NCI-H2107 (cell line): ENCODE measurements at places on chromosomes 12 and 14.

DNA sequence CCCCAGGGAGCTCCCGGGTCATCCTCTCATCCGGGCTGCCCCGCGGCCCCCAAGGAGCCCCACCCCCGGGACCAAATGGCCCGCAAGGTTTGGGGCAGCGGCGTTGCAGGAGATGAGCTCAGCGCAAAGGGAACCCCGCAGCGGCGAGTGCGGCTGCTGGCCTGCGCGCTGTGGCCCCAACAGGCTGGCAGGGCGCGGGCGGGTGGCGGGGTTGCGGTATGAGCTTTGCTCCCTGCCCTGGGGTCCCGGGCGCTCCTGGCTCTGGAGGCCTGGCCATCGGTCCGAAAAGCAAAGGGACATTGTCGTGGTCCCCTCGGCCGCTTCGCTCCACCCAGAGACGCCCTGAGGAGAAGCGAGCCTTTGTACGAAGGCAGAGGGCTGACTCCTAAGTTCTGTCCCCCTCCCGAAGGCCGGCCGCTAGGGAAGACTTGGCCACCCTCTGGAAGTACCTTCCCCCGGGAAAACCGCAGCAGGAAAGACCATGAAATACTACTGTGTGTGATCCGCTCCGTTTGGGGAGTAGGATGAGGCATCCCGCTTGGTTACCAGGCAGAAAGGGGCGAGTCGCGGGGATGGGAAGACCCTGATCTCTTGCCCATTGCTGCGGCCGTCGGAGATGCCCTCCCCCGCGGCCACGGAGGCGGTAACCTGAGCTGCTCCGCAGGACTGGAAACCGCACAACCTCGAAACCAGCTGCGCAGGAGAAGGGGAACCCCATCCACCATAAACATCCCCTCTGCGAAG, 620 bp upstream of the NID2 start:
- no peak for DNase-seq

GRCh38 chr12:66573605-66574004, 105.3 kb downstream of the GRIP1 start:
- no peak for DNase-seq

GRCh38 chr14:24351517-24351916, 11.7 kb upstream of the RIPK3 start:
- DNase-seq, result no peak

DNA sequence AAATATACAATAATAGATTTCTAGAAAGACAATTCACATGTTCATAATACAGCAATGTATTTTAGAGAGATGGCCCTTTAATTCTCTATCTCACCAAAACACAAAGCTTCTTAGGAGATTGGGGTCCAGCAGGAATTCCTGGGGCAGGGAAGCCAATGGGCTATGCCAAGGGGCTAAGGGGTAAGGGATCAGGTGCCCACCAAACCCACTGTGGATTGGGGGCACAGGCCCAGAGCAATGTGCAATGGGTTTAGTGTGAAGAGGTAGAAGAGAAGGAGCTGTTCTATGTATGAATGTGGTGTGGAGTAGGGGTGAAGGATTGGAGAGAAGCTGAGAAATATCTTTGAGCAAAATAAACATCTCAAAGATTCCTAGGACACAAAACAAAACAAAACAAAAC, 2.6 kb downstream of the HOXC13 start:
- DNase-seq, result no peak

GRCh38 chr12:6392504-6392903, 8.5 kb downstream of the LTBR start:
- no peak for DNase-seq

GRCh38 chr14:53365486-53366130, 212.5 kb upstream of the DDHD1 start:
- DNase-seq, result no peak

DNA sequence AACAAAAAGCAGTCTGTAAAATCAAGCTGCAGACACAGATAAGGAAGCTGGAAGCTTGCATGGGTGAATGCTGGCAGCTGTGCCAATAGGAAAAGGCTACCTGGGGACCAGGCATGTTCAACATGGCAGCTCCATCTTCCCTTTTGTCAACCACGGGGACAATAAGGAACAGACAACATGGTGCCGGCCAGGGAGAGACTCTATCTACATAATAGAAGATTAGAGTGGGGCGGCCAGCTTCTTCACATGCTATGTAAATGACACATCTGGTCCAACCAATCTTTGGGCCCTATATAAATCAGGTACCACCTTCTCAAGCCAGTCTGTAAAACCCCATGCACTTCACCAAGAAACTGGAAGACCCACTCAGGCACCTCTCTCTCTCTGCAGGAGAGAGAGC, 157.6 kb downstream of the SUDS3 start:
- no peak for DNase-seq

- DNase-seq, result no peak
Observed at GRCh38 chr12:50842637-50843493, at the start of gene TMPRSS12. TSS of gene TMPRSS12 (plus strand) at chr12:50842926. CDS start at chr12:50842965, 39 bp downstream.

DNA sequence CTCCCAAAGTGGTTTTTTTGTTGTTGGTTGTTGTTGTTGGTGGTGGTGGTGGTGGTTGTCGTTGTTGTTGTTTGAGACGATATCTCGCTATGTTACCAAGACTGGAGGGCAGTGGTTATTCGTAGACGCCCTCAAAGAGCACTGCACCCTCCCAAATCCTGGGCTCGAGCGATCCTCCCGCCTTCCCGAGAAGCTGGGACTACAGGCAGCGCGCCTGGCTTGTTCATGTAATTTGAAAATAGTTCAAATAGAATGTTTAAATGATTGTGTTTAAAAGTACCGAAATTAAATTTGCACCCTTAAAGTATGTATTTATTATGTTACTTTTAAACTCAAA, 439 bp upstream of the ANAPC5 start:
- DNase-seq, result peak; percentile 86

DNA sequence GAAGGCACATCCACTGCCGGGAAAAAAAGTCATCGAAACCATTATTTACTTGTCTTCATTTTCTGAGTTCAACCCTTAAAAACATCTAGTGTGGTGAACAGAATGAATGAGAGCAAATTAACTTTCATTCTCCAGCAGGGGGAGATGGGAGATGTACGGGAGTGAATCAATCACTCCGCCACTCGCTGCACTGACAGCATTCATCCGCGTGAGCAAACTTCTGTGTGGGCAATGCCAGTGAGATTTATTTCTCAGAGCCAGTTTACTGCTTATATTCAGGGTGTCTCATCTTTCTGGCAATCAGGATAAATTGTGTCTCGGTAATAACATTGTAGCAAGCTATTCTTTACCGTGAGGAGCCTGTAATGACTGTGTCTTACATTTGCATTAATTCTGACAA, 463.6 kb upstream of the MIS18BP1 start:
- DNase-seq, result no peak

- no peak for DNase-seq
Observed at GRCh38 chr12:91622037-91622436, 439.4 kb upstream of the DCN start.

DNA sequence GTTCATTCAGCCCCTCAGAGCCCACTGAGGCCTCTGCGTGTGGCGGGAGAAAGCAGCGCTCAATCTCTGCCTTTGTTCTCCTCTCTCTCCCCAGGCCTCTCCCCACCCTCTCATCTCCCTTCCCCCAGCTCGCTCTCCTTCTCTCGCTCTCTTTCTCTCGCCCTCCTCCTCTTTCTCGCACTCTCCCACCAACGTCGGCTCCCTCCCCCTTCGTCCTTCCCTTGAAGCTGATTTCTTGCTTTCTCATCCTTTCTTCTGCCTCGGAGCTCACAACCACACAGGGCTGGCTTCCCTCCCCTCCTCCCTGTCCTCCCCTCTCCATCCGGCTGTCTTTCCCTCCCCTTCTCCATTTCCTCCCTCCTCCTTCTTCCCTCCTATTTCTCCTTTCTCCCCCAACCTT, 96.4 kb downstream of the LRRC74A start:
- no peak for DNase-seq

DNA sequence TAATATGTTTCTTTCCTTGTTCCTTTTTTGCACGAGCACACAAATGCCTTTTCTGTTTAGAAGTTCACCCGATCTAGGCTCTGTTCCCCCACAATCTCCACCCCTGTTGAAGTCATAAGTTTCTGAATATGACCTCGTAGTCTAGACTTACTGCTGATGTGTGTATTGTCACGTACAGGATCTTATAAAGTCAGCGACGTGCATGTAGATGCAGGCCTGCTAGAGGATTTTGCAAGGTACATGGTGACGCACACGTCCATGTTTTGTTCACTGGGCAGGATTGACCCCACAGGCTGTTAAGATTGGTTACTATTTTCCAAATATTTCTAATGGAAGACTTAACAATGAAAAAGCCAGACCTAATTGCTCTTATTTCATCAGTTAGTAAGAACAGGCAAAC, 46.2 kb upstream of the CCDC91 start:
- no peak for DNase-seq

- no peak for DNase-seq
Observed at GRCh38 chr12:15289192-15289591, 33.1 kb upstream of the PTPRO start.

DNA sequence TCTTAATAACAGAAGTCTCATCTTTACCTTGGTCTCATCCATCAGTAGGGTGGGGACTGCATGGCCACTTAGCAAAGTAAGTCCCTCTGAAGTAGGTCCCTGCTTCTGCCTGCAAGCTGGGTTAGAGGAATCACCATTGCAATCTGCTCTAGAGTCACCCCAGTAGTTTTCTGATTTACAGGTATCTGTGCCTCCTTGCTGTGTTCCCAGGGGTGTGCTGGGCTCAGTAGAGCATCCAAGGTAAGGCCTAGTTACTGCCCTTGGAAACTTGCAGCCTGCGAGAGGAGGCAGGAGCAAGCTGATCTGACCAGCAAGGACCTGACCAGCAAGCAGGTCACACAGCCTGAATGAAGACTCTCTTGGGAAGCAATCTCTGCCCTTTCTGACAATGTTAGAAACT, 160.8 kb upstream of the GSC start:
- DNase-seq, result no peak

GRCh38 chr12:114294303-114294685, 111.7 kb downstream of the TBX5 start:
- DNase-seq, result no peak

- DNase-seq, result no peak
Observed at GRCh38 chr14:102375119-102375518, 12.4 kb downstream of the TECPR2 start.

DNA sequence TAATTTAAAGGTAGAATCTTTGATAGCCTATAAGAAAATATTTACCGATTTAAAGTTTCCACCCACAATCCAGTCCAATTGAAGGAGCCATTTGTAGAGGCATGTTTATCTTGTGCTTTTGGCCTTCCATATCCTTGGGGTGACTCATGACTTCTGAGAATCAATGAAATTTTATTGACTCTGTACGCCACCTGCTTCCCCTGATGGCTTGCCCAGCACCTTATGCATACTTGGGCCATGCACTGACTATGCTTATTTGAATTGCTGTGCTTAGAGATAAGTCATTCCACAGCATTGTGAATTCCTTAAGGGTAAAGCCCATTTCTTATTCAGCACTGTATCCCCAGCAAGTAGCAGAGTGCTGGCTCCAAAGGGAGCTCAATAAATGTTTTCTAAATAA, 954.8 kb upstream of the SEL1L start:
- no peak for DNase-seq
